Stimulated activated CD8-positive, alpha-beta memory T cell treated with anti-CD3 and anti-CD28 coated beads, Interleukin-4, amount 100 ng/mL, for 1 hour (primary cell): ENCODE measurements at places on chromosomes 11 and 22.

DNA sequence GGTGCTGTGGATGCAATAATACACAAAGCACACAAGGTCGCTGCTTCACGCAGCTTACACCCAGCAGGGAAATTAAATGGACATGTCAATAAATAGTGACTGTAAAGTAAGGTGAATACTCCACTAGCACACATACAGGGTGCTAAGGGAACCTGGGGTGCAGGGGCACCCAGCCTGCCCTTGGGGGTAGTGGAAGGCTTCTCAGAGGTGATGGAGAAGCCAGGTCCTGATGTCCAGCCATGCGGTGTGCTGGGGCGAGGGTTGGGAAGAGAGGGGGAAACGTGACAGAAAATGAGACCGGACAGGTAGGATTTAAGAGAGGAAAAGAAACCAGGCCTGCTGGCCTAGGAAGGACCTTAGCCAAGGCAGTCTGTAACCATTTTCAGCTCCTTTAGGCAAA is 200.5 kb downstream of the GRIK4 start:
- DNase-seq = no peak

- DNase-seq = no peak
Observed at GRCh38 chr11:79720115-79720514, 279.3 kb upstream of the TENM4 start.

DNA sequence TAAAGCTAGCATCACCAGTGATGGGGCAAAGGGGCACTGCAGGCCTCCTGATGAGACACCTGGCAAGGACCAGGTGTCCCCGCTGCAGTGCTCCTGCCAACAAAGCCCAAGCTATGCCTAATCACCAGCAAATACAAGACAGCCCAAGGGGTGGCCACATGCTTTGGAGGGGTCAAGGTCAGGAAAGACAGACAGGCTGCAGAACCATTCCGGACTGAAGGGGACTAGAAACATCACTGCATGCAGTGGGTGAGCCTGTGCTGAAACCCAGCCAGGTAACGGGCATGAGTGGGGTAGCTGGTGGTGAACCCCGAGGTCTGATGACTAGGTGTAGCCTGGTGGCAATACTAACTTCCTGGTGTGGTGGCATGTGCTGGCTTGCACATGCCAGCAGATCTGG is 111.1 kb downstream of the MED15 start:
- no peak for DNase-seq

DNA sequence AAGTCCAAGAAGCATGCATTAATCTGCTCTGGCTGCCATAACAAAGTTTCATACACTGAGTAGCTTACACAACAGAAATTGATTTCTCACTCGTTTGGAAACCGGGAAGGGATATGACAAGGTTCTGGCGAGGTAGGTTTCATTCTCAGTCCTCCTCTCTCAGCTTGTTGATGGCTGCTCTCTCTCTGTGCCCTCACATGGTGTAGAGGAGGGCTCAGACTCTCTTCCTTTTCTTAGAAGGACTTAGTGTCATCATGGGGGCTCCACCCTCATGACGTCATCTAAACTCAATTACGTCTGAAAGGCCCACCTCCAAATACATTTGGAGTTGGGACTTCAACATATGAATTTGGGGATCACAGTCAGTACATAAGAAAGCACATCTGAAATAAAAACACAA is 18.6 kb downstream of the GLYATL1 start:
- no peak for DNase-seq

- no peak for DNase-seq
Observed at GRCh38 chr11:2930704-2931419, 1.6 kb upstream of the PHLDA2 start.

GRCh38 chr22:47610281-47610680 is 847.8 kb downstream of the TBC1D22A start:
- DNase-seq = no peak

- DNase-seq = no peak
Observed at GRCh38 chr11:119320240-119320775, 3.4 kb upstream of the MCAM start.

GRCh38 chr22:23714596-23715578 is 24.1 kb downstream of the RGL4 start:
- DNase-seq = no peak

DNA sequence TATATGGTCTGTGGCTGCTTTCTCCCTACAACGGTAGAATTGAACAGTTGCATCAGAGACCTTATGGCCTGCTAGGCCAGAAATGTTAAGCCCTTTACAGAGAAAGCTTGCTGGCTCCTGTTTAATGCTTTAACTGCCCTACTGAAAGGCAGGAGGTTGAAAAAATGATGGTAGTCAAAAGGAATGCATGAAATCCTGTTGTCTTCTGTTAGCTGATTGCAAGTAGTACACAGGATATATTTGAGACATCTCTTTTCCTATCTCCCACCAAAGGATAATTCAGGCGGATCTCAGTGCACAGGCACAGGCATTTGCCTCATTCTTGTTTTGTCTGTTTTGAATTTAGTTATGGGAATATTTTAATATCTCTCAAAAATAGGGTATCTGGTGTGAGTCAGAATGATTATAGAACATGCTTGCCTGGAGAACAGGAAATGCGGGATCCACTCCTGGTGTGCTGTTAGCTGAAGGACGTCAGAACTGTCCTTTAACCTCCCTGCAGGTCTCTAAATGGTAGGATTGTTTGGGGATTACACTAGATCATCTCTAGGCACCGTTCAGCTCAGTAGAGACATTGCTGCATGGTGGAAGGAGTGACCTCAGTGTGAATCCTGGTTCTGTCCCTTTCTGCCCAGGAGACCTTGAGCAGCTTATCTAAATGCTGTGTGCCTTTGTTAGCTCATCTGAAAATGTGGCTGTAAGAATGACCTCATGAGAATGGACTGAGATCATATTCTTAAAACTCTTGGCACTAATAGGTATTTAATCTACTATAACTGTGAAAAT is 49.5 kb downstream of the PACS1 start:
- DNase-seq = no peak

DNA sequence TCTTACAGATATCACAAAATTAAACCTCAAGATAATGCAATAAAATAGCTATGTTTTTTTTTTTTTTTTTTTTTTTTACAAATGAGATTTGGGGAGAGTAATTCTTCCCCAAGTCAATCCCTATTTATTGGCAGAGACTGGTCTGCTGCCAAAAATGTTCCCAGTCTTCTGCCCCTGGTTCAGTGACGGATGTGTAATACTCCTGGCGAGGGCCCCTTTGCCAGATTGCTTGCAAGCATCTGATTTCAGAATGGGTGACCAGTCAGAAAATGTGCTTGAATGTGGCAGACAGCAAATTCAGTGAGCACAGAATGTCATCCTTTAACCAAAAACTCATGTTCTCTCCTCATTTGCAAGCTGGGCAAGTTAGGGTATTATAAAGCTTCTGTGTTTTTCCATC is 363.8 kb upstream of the MTNR1B start:
- DNase-seq = no peak

- DNase-seq = no peak
Observed at GRCh38 chr11:67489885-67490726, 7.3 kb downstream of the AIP start.

DNA sequence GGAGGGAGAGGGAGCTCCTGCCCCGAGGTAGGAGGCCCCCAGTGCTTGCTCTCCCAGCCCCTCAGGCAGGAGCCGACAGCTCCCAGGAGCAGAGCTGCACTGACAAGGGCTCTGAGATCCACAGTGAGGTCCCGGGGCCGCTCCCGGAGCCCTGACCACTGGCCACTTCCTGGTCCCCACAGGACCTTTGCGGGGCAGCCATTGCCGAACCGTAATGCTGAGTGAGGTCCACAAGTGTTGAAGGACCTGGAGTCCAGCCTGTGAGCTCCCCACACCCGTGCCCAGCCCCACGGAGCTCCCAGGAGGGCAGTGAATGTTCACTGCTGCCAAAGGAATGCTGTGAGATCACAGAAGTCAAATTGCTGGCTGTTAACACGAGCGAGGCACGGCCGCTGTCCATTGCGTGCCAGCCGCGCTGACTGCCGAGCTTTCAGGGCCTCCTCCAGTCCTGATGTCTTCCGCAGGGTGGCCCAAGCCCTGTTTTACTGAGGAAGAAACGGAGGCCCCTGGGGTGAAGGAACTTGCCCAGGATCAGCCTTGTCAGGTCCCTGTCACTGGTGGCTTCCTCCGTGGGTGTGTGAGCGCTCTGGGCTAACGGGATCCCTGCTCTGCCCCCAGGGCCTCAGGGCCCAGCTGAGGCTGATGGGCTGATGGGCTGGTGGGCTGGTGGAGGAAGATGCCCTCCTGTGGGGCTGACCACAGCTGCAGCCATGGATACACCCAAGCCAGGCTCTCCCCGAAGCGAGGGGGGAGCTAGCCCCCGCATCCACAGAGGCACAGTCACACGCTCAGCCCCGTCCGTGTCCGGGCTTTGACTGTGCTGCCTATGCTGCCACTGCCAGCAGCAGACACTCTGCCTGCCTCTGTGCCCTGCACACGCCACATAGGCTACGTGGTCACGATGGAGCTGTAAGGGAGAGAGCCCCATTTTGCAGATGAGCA is 70.8 kb downstream of the WNT7B start:
- DNase-seq = no peak

GRCh38 chr11:32870676-32871075 is 21.9 kb upstream of the QSER1 start:
- no peak for DNase-seq

- no peak for DNase-seq
Observed at GRCh38 chr22:50481440-50482106, at the start of gene ADM2. ADM2 (plus strand) TSS chr22:50481543; CDS start chr22:50481848, 305 bp downstream.

- no peak for DNase-seq
Observed at GRCh38 chr11:103434073-103434411, 324.8 kb downstream of the DYNC2H1 start.

DNA sequence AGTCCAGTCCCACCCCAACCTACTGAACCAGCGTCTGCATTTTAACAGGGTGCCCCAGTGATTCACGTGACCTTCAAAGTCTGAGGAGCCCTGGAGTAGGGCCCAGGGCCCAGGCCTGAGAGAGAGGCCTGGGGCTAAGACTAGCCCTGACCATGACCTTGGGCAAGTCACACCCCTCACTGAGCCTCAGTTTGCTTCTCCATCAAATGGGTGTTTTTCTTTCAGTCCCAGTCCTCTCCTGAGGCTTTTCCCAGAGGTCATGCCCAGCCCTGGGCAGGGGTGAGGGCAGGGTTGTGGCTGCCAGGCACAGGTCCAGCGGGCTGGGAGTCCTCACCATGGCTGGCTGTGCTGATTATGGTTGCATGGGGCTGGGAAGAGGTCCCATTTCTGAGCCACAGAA is 33.0 kb upstream of the GCAT start:
- DNase-seq = no peak

DNA sequence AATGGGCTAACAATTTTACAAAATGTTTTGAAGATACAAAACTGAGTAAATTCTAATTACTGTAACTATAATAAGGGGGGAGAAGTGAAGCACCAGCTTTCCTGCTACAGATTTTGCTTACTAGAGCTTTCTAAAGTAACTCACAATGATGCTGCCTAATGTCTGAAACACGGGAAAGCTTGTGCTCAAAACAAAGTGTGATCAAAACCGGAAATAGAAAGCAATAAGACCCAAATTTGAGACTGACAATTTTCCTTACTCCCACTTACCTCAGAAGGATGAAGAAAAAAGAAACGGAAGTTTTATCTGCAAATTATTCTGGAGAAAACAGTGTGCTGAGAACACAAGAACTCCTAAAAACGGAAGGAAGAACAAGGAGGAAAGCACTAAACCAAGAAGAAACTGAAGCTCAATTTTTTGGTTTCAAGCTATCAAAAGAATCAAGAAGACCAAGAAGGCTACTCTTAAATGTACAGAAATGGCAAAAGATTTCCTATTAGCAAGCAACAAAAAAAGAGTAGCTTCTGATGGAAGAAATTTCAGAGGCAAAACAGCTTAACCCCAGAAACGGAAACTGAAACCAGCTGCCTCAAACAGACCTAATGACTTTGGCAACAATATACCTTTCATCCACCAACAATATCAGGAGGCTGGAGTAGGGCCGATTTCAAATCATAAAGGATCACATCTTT is 33.4 kb downstream of the AMBRA1 start:
- DNase-seq = no peak

DNA sequence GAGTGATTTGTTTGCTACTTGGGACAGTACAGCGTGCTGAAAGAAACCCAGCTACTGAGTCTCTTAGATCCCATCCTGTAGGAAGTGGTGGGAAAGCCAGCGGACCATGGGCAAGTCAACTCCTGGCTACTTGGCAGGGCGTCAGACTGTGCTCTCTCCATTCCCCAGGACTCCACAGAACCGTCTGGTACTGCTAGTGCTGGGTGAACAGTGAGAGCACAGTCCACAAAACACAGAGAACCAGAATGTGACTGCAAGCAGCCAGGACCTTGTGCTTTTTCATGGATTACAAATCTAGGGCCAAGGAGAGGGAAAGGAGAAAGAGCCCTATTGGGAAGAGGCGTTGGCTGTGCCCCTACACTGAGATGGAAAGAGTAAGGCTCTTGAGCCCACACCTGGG is 10.2 kb downstream of the BID start:
- no peak for DNase-seq

GRCh38 chr11:113023986-113024385 is 62.8 kb downstream of the NCAM1 start:
- no peak for DNase-seq

GRCh38 chr22:50705219-50705691 is 32.6 kb downstream of the SHANK3 start:
- no peak for DNase-seq

- DNase-seq = no peak
Observed at GRCh38 chr22:44575381-44576268, 77.6 kb upstream of the RTL6 start.

DNA sequence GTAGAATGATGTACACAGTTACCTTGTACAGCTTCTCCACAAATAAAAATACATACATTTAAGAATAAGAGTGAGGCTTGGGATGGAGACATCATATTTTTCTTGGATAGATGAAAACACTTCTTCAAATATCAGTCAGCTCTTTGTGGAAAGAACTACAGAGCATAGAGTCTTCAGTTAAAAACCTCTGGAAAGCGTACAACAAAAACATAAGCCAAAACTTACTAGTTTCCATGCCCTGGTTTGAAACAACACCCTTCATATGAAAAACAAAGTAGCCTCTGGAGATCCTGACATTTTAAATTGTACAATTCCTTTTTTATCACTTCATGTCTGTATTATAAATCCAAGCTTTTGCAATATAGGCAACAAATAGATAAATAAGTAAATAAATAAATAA is 7.0 kb upstream of the CEP126 start:
- DNase-seq = no peak

DNA sequence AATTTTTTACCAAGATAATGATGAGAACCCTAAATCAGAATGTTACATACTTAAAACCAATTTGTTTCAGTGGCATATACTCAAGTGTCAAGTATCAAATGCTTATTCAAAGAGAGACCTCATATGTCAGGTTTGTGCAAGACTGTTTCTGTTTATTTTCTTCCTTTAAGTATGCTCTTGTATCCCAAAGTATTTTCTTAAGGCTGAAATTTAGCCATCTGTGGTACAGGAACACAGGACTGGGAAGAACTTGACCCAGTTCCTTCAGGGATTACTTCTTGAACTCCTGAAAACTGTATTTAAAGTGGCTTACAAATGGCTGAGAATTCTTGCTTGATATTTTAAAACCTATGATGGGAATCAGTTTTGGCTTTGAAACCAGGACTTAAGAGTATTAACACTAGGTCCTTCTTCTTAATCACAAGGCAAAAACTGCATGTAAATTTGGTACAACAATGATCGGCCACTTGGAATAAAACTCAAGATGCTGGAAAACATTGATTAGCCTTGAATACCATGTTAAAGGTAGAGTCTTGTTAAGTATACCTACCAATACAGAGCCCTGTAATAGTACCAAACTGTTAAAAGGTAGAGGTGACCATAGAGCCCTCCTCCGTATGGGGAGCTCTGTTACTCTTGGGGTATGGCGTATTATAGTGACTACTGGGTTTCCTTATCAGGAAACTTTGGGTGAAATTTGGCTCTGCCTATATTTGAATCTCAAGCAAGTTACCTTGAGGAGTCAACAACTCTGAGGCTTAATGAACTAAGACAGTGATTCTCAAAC is 95.9 kb downstream of the BLID start:
- DNase-seq = no peak

GRCh38 chr22:39010946-39011345 is 3.1 kb upstream of the APOBEC3C start:
- DNase-seq = no peak
